ENCODE measurements at places on chromosomes 2 and 18. TPM values are rescaled to one million over a fixed set of nuclear protein-coding genes. Genes with fewer than 3 reads are reported as not detected.

- DNase-seq: no peak
Measured at GRCh38 chr2:200794143-200794542, 17.6 kb upstream of the BZW1 start.

DNA sequence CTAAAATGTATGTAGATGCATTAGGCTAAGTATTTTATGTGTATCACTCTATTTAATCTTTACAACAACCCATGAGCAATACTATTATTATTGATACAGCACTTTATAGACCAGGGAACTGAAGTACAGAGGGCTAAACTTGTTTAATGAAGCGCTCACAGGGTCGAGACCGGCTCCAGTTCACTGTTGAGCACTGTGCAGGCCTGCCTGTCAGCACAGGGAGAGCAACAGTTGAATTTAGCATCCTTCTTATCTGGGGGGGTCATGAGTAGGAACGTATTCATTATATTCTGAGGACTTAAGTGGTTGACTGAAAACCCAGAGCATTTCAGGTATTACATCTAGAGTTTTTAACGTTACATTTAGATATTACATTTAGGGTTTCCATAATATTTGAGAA lies 120.1 kb downstream of the PLCL1 start:
- no peak for DNase-seq

DNA sequence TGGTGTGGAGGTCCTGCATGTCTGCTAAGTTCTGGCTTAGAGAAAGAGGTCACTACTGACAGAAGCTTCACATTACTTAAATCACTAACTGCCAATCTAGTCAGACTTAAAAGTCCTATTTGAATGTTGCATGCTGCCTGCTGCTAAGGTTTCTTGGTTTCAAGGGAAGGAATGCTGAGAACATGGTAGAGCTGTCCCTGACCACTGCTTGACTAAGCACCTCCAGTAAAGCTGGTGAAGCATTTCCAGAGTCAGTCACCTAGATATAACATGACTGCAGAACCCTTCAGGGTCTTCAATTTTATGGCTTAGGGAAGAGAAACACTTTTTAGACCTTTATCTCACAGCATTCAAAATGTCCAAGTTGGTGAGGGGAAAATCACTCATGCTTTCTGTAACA lies 2178.3 kb upstream of the PIK3C3 start:
- no peak for DNase-seq

- no peak for DNase-seq
Measured at GRCh38 chr2:103496850-103497249, 735.0 kb downstream of the TMEM182 start.

DNA sequence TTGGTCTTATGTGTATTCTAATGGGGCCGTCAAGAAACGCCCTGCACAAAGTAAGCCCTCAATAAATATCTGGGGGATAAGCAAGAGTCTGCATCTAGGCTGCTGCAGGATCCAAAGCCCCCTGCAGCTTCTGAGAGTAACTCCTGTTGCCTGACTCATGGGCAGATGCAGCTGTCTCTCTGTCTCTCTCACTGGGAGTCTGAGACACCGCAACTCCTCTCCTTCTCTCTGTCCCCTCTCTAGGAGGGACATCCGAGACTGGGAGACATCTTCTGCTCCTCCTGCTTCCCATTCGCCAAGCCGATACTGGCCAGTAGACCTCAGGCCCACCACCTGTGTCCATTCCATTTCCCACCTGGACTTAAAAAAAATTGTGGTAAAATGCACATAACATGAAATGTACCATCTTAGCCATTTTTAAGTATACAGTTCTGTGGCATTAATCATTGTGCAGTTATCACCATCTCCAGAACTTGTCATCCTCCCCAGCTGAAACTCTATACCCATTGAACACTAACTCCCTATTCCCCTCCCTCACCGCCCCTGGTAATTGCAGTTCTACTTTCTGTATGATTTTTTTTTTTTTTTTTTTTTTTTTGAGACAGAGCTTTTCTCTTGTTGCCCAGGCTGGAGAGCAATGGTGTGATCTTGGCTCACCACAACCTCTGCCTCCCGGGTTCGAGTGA lies 20.1 kb downstream of the DYSF start:
- peak; percentile 30 for DNase-seq

GRCh38 chr2:120958623-120959366 lies 223.1 kb downstream of the GLI2 start:
- DNase-seq: no peak

GRCh38 chr2:109554758-109555157 lies 59.0 kb downstream of the SEPTIN10 start:
- DNase-seq: no peak

GRCh38 chr2:85714841-85715240 lies 20.7 kb downstream of the GNLY start:
- DNase-seq: no peak

DNA sequence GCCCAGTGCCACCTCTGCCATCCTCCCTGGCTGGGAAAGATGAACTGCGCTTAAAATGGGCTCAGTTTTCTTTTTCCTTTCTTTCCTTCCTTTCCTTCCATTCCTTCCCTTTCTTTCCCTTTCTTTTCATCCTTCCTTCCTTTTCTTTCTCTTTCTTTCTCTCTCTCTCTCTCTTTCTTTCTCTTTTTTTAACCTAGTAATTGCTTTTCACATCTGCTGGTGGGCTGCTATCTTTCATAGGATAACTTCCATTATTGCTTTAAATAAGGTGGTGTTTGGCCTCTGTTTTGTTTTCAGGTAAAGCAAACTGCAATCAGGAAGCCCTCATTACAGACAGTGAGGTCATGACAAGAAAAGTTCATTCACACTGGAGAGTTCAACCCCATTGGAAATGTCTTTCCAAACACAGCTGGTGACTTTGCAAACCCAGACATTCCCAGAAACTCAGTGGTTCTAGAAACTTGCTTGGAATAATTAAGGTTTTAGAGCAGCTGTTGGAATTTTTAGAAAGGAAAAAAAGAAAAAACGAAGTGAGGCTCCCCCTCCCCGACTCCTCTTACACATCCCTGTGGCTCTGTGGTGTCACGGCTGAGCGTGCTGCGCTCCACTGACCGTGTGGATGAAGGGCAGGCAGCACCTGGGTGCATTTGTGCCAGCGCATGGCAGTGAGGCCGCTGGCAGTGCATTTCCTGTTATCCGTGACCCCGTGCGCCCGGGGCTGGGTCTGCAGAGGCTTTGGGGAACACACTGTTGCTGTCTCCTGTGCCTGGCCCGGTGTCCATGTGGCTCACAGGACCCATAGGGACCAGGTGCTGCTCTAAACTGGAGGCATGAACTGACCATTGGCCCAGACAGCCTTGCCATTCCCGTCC lies 76.9 kb downstream of the MBP start:
- no peak for DNase-seq

DNA sequence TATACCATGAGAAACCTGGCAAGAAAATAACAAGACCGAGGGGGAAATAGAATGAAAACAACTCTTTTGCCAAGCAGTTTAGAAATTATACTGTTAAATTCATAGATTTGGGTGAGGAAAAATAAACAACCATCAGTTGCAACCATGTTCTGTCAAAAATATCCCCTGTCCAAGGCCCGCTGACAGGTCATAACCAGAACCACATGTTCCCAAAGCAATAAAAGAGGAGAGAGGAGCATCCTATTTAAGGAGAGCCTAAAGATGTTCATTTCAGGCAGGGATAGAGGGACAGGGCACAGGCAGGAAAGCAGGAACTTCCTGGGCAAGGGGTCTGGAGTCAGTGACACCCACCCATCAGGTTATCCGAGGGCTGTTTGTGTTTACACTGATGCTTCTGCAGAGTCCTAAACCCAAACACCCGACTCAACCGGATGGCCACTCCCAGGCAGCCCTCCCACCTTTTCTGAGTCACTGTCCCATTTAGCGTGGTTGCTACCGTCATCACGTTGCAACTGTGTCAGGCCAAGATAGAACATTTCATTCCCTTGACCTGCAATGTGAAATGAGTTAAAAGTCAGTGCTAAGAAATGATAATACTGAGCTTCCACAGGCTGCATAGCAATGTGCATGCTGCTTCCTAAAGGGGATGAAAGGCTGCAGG lies 468.3 kb upstream of the RAB12 start:
- DNase-seq: peak; percentile 77

DNA sequence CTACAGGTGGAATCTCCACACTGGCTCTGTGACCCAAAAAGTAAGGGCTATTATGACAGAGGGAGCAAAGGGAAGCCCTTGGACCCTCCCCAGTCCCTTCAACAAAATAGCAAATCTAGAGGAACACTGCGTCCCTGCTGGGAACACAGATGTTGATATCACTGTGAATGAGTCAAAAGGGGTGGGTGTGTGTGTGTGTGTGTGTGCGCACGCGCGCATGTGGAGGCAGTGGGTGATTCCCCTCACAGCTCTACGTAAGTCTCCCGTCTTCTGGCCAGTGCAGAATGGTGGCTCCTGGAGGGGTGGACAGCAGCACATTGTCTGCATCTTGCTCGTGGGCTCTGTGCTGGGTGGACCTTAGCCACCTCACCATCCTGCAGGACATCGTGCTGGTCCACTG lies 7.8 kb upstream of the C2orf72 start:
- peak; percentile 15 for DNase-seq

DNA sequence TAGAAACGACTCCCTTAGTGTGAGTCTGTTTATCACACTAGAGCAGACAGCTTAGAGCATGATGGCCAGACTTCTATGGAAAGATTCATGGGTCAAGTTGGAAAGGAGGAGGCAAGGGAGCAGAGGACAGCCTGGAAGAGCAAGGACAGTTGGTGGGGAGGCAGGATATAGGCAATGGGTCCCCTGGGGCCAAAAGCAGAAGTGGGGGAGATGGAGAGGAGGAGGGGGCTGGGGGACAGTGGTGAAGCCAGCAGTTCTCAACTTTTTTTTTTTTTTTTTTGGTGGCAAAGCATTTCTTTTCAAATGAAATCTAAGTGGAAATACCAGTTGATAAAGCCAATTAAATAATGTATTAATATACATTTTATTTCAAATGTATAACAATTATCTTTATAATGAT lies 197.9 kb downstream of the HRH4 start:
- DNase-seq: no peak

- DNase-seq: no peak
Measured at GRCh38 chr2:142585785-142586184, 291.7 kb upstream of the KYNU start.

DNA sequence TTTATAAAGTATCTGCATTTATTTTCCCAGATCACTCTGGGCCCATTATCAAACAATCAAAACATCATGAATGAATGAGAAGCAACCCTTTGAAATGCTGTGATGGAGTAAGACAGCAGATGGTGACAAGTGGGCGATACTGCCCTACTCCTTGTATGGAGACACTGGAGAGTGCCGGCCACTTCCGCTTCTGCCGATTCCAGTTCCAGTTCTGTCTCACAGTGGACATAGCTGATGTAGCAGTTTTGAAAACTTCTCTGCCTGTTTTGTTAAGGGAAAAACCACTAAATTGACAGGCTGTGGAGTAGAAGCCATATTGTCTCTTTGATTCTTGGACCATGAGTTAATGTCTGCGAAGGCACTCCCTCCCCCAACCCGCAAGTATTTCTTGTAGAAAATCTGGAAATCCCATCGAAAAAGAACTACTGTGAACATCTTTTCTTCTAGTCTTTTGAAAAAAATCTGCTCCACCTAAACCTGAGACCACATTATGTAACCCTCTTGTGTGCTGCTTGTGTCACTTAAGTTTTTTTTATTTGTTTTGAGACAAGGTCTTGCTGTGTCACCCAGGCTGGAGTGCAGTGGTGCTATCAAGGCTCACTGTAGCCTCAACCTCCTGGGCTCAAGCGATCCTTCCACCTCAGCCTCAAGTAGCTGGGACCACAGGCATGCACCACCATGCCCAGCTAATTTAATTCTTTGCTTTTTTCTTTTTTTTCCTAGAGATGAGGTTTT lies 133.5 kb downstream of the TANC1 start:
- no peak for DNase-seq

GRCh38 chr2:55590810-55591440 lies 26.5 kb downstream of the PPP4R3B start:
- no peak for DNase-seq

DNA sequence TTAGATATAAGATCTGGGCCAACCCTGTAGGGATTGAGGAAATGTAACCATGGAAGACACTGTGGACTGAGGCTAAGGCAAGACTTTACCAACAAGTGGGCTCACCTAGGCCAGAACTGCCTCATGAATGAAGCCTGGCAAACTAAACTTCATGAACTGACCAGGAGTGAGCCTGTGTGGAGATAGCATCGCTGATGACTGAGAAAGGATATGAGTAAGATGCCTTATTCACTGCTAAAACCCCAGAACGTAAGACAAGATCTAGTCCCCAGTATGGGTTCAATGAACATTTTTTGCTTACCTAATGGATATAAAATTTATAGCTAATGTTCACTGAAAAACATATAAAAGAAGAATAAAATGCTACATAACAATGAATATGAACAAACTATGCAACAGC lies 399.8 kb downstream of the SATB2 start:
- no peak for DNase-seq

- DNase-seq: no peak
Measured at GRCh38 chr2:186976329-186976728, 127.4 kb upstream of the ZSWIM2 start.

GRCh38 chr2:217887841-217888701 lies 114.7 kb downstream of the TNS1 start:
- DNase-seq: no peak

- DNase-seq: no peak
Measured at GRCh38 chr2:181376442-181376841, 80.7 kb upstream of the ITGA4 start.

Gene RAX
- not detected for total RNA-seq

Gene ADRA2B
- total RNA-seq: 1.4 TPM

Gene IFIH1
- total RNA-seq: 8.8 TPM

Gene SDC1
- 1.5 TPM for total RNA-seq

Gene ODC1
- total RNA-seq: 84.4 TPM

Gene NT5C1B
- total RNA-seq: not detected

Gene TSPYL6
- total RNA-seq: not detected

Gene CIB4
- total RNA-seq: not detected
